ENCODE measurements at places on chromosomes 2 and 18. TPM values are rescaled to one million over a fixed set of nuclear protein-coding genes. Genes with fewer than 3 reads are reported as not detected.

DNA sequence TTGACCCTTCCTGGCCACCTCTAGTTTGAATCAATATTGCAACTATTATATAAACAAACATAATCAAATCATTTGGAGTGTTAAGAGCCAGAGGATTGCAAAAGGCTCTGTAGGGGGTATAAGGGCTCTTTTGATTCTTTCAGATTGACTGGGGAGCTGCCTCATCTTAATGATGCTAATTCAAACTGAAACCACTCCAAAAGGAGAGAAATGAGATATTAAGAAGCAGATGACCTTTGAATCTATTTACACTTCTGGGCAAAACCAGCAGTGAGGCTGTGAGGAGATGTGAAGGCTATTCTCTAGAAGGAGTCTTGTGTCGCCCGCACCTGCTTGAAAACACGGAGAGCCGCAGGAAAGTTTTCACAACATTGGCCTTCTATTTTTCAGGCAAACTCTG lies 311.2 kb upstream of the CRIM1 start:
- no peak for DNase-seq

- no peak for DNase-seq
Observed at GRCh38 chr2:10076511-10076910, 3.7 kb downstream of the CYS1 start.

DNA sequence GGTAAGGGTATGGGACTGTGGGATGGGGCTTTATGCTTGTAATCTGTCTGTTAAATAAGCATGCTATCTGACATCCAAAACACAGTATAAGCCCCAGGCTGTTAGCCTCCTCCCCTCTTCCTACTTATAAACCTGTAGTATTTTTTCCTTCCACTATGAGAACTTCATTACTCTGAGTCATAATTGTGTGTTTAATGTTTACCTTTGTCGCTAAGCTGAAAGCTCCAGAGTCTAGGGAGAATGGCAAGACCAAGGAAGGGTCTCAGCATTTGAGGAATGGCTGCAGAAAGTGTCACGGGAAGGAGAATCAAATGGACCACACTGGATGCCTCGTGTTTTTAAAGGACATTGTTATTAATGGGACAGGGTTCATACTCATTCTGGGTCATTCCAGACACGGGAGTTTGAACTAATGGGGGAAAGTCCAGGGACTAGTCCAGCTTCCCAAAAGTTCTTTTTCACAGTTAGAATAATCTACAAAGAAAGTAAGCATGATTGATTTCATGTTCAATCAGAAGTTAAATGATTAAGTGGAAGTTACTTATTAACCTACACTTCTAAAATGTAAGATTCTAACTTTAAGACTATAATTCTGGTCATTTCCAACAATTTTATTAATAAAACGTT lies 292.2 kb downstream of the AFF3 start:
- no peak for DNase-seq

- DNase-seq, result no peak
Observed at GRCh38 chr2:190655113-190655512, 6.2 kb downstream of the NAB1 start.

DNA sequence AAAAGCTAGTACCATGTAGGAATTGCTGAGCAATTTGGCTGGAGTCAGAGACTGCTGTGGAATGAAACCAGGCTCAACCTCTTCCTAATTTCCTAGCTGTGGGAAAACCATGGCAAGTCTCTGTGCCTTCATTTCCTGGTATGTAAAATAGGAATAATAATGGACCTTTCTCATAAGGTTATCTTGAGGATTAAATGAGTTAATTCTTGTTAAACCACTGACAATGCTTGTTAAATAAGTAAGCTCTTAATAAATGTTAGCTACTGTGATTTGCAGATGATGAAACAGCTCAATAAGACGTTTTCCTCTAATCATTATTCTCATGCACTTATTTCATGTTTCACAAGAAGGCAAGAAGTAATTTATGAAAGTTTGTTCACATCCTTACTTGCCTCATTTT lies 346.7 kb downstream of the RND3 start:
- DNase-seq, result no peak

Gene CLEC4F
- not detected for total RNA-seq

Gene DCDC2C
- total RNA-seq, result 13.1 TPM

GRCh38 chr2:176175709-176176607 lies 12.5 kb upstream of the HOXD1 start:
- no peak for DNase-seq

DNA sequence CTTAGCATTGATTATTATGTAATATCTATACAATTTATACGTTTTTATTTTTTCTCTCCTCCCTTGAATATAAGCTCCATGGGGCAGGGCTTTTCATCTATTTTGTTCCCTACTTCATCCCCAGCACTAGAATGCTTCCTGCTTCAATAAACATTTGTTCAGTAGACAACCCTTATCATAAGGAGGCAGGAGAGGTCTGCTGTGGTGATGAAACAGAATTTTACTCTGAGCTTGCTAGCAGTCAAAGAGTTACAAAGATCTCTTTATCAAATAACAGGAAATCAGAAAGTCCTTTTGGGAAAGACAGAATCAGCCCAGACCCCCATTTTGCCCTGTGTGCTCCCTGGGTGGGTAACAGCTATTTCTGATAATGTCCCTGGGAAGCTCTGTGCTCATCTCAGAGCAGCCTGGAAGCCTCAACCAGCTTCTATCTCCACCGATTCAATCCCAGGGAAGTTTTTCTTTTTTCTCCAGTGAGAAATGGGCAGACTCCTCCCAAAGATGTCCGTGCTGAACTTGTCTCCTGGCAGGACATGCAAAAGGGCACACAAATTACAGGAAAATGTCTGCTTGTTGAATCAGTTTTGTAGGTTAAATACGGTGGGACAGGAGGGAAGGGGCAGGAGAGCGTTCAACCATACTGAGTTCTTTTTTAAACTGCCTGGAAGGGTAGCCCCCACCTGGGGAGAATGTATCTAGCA lies 84.7 kb upstream of the PKDCC start:
- DNase-seq, result no peak

Gene GKN1
- total RNA-seq, result 20.7 TPM

GRCh38 chr2:106853631-106854030 lies 32.3 kb downstream of the ST6GAL2 start:
- no peak for DNase-seq

Gene CD207
- 0.27 TPM for total RNA-seq
